H9 (cell line): ENCODE measurements at places on chromosomes 7 and 10. TPM values are rescaled to one million over a fixed set of nuclear protein-coding genes. Genes with fewer than 3 reads are reported as not detected.

The ANXA8 gene
- 0.22 TPM in 2 replicates for total RNA-seq

The ERVW-1 gene
- 0.09 TPM in 1 of 2 replicates, not detected in the other for total RNA-seq

The ZNF248 gene
- total RNA-seq = 5.4 and 6.4 TPM in 2 replicates

The GSTO2 gene
- 12.0 and 14.5 TPM in 2 replicates for total RNA-seq
